Activated CD8-positive, alpha-beta T cell treated with anti-CD3 and anti-CD28 coated beads for 36 hours (primary cell): ENCODE measurements at places on chromosomes 16 and 17. TPM values are rescaled to one million over a fixed set of nuclear protein-coding genes. Genes with fewer than 3 reads are reported as not detected.

Gene MPHOSPH6
- 51.2 TPM for total RNA-seq

Gene EVI2B
- 16.4 TPM for total RNA-seq

- peak; percentile 49 for DNase-seq
- no peaks in the 10 kb centered on the region for H3K27me3 ChIP-seq
- H3K4me3 ChIP-seq: no peak overlapping the region
- peaks cover 7% of the 10 kb centered on the region for H3K36me3 ChIP-seq
- H3K27ac ChIP-seq: no peak overlapping the region
Measured at GRCh38 chr16:27515874-27516353, 33.8 kb downstream of the GTF3C1 start.

DNA sequence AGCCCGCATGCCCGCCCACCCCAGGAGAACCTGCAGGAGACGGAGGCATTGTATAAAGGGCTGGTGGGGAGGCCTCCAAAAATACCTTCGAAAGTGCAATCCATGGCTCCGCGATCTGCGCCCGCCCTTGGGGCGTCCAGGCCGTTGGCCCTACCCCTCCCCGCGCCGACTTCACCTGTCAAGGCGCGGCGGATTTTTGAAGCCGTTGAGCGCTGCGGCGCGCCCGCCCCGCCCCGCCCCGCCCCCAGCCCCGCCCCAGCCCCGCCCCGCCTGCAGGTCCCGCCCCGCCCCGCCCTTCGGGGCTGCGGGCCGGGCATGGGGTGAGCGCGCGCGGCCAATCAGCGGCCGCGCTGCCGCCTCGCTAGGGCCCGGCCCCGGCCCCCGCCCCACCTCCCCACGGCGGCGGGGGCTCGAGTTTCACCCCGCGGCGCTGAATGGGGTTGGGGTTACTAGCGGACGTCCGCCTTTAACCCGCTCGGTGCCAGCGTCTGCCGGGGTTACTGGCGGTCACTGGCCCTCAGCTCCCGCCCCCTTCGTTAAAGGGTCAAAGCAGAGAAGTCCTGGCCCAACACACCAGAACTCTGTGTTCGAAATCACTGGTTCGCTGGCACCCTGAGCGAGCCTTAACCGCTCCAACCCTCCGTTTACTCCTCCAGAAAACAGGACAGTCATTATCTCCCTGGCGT, 13.2 kb downstream of the SREBF1 start:
- H3K27ac ChIP-seq: peak overlapping the region; percentile 97
- H3K27me3 ChIP-seq: no peaks in the 10 kb centered on the region
- H3K36me3 ChIP-seq: peaks cover 57% of the 10 kb centered on the region

DNA sequence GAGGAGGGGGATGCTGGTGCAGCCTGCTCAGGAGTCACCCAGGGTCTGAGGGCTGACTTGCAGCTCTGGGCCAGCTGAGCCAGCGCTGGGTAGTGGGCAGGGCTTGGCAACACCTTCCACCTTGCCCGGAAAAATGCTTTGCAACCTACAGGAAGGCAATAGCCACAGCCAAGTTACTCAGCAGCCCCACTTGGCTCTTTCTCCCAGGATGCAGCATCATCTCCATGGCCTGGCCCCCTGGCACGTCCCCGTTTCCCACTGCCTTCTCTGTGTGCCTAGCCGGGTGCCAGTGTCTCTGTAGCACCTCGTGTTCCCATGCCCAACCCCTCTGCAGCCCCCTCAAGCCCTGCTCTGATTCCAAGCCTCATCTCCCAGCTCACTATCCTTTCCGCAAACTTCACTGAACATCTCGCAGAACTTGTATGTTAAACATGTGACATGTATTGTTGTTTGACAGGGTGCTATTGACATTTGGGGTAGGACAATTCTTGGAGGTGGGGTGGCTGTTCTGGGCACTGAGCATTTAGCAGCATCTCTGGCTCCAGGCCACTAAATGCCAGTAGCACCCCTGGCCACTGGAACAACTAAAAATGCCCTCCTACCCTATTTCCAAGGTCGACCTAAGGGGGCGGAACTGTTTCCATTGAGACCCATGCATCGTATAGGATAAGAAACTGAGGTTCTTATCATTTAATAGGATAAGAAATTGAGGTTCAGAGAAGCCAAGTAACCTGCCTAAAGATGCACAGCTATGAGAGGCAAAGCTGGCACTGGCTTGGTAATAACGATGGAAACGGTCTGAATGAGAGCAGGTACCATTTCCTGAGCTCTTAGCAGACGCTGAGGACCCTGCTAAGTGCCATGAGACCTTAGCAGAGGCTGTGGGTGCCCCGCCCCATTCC, 12.2 kb downstream of the DEXI start:
- H3K27me3 ChIP-seq: no peaks in the 10 kb centered on the region
- H3K4me1 ChIP-seq: peaks cover 25% of the 10 kb centered on the region
- peaks cover 23% of the 10 kb centered on the region for H3K36me3 ChIP-seq
- DNase-seq: no peak
- H3K4me3 ChIP-seq: no peak overlapping the region
- H3K27ac ChIP-seq: peak overlapping the region; percentile 17

DNA sequence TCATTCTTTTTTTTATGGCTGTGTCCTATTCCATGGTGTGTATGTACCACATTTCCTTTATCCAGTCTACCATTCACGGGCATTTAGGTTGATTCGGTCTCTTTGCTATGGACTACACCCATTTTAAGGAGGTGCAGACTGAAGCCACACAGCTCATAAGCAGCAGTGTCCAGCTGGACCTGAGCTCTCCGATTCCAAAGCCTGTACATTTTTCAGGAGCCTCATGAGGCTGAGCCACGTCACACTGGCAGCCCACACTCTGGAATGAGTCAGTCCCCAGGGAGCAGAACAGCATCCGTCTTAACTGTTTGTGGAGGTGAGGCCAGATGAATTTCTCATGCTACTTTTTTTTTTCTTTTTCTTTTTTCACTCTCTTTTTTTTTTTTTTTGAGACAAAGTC, 116.1 kb downstream of the C16orf95 start:
- no peak overlapping the region for H3K4me3 ChIP-seq
- no peak for DNase-seq
- H3K27me3 ChIP-seq: peaks cover 12% of the 10 kb centered on the region
- H3K36me3 ChIP-seq: no peaks in the 10 kb centered on the region
- no peak overlapping the region for H3K27ac ChIP-seq
- no peaks in the 10 kb centered on the region for H3K4me1 ChIP-seq
